Fibroblast of pulmonary artery (primary cell): ENCODE measurements at places on chromosomes 4 and X.
A peak's percentile ranks its signal among the peaks of the same experiment; 100 is the strongest.

GRCh38 chr4:122901247-122902010, 21.0 kb downstream of the NUDT6 start:
- no peak for DNase-seq

GRCh38 chr4:81509191-81509590, 37.5 kb upstream of the RASGEF1B start:
- no peak for DNase-seq

- DNase-seq, result no peak
Measured at GRCh38 chrX:47902161-47902560, 65.5 kb downstream of the ZNF81 start.

- no peak for DNase-seq
Measured at GRCh38 chr4:75101906-75102786, 169.2 kb downstream of the PARM1 start.

DNA sequence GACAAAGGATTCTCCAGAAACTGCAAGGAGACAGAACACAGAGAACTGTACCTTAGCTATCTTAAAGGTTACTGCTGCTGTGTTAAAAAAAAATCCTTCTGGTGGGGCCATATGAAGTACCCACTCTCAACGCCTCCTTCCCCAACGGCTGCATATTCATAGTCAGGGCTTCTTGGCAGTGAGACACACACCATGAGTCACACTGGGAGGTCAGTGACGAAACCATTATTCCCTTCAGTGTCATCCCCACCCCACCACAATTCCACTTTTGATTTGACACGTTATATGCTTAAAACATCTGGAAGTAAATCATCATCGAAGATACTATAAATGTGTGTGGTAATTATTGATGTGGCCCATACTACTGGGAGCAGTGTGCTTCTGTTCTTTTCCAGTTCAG, 271.5 kb downstream of the LDB2 start:
- DNase-seq, result peak; percentile 96

DNA sequence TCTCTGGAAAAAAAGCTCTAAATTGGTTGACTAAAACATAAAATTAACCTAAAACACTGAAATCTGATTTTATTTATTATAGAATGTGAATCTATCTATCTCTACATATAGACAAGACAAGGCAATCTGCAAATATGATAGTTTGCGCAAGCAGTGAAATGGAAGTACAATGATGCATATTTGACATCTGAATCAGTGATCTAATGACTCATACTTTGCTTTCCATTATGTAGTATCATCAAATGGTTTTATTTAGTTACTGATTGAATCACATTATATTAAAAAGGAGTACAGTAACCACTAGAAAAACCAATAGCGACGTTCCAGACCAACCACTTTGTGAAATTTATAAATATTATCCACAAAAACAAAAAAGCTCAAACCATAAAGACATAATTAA, 1969.3 kb downstream of the PCDH7 start:
- DNase-seq, result peak; percentile 3

DNA sequence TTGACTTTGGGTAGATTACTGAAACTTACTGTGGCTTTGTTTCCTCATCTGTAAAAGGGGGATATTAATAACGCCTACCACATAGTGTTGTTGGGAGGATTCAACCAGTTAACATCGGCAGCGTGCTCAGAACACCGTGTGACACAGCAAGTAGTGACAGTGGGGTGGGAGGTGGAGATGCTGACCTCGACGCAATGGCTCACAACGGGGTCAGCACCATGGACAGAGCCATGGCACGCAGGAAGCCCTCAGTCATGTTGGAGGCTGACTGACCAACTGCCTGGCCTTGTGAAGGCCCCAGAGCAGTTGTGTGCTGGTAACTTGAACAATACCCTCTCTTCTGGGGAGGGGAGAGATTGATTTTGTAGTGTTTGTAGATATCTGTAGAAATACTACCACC, 93.2 kb downstream of the WFS1 start:
- DNase-seq, result peak; percentile 46

DNA sequence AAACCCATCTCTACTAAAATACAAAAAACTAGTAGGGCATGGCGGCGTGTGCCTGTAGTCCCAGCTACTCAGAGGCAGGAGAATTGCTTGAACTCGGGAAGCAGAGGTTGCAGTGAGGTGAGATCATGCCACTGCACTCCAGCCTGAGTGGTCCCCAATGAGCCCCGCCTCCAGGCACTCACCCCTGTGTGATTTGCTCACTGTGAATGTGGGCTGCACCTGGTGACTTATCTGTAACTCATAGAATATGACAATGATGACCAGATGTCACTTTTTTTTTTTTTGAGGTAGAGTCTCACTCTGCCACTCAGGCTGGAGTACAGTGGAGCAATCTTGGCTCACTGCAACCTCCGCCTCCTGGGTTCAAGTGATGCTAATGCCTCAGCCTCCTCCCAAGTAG, 49.0 kb upstream of the HOPX start:
- DNase-seq, result no peak

DNA sequence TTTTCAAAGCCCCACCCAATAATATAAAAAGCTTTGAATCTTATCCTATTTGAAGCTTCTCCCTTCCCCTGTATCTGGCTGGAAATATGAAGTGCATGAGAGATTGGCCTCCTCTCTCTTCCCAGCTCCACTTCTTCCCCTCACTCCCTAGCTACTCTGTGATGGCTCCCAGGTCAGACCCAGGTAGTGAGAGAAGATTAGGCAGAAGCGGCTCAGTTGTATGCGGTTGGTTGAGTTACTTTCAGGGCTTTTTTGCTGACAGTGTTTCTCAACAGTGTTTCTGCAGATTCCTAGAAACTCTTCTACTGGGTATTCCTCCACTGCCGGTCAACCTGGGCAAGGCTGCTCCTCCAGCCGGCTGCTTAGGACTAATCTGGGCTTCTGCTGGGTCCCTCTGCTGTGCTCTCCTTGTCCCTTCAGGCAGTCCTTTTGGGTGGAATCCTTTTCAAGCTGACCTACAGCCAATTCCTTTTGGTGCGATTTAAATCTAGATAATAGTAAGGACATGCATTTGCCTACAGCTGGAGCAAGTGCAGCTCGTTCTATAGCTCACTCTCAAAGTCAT, 87.4 kb upstream of the SLC7A11 start:
- DNase-seq, result no peak

DNA sequence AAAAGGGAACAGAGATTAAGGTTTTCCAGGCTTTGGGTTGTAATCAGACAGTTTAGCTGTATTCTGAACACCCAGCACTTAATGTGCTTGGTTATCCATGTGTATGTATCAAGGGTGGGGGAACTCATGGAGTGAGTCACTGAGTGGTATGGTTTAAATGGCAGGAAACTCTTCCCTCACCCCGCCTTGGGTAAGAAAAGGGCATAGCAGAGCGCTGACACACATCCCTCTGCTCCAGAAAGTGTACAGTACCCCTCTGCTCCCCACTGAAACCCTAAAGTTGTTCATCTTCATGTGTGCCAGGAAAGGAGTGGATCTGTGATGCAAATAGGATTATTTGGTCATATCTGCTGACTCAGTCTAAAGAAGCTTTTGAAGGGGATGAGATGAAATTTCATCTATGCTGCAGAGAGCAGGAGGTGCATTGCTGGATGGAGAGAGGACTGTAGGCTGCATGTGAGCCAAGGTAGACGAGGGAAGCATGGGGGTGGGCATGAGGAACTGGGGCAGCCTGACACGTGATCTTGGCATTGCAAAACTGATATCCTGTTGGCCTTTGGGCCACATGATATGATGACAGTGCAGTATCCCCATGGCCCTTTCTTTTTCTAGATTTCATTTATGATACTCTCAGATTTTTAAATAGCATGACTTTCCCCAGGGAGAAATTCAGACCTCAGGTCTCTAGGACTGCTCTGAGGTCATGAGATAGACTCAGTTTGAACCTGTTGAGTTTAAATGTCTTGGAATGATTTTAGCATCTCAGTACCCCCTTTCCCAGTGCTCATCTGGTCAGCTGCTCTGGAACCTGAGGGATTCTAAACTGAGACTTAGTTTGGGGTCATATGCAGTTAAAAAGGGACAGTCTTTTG, 84.8 kb downstream of the TMEM164 start:
- peak; percentile 92 for DNase-seq

GRCh38 chr4:105963461-105964400, 68.5 kb downstream of the NPNT start:
- no peak for DNase-seq

DNA sequence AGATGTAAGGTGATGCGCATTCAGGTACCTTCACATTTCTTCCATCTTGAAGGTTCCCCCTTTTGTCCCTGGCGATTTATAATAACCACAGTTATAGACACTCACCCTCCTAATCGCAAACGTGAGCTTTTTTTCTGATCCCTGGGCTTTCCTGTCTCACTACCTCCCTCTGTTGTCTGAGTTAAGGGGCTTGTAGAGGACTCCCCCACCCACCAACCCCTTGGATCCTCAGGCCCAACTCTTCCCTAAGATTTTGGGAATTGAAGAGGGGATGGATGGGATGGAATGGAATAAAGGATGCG, 1.4 kb downstream of the CNKSR2 start:
- no peak for DNase-seq

DNA sequence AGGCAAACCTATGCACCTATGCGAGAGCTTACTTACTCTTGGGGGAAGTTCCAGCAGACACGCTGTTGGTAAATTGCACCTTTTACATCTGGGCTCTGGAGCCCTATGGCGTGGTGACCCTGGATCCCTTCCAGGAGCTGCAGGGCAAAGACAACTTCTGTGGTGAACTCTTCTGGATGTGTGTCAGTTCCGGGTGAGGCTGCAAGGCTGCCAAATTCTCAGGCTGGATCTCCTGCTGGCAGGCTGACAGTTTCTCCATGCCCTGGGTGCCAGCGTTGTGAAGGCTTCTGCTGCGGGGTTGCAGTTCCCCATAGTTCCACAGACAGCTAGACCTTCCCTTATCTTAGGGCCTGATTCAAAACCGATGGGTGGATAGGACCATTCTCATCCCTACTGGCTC, 37.9 kb downstream of the RAP2C start:
- no peak for DNase-seq

- no peak for DNase-seq
Measured at GRCh38 chrX:18353931-18354368, 538 bp downstream of the SCML2 start.

DNA sequence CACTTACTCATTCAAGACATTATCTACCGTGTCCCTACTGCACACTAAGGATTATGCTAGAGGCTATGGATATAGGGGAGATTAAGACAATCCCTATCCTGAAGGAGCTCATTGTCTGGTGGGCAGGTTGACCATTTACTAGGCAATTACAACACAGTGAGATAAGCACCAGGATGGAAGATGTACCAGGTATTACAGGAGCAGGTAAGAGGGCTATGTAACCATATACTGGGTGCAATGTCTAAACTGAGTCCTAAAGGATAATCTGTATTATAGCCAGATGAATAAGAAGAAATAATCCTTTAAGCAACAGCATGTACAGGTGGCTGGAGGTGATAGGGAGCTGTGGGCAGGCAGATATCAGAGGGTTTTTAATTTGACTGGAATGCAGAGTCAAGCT, 113.3 kb upstream of the TBC1D9 start:
- no peak for DNase-seq

DNA sequence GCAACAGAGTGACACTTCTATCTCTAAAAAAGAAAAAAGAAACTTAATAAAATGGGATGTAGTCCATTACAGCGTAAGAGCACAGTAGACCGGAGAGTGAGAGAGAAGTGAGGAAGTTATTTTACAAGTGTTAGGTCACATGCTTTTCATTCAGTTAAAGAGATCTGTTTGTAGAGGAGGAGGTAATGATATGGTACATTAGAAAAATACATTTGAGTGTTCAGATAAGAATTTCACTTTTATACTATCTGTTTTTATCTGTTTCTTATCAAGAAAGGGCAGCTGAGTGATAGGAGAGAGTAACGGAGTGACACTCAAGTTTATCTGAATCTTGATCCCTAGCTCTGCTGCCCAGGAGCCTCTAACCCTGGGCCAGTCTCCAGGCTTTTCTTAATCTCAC, 38.9 kb downstream of the FNIP2 start:
- no peak for DNase-seq

GRCh38 chr4:84032372-84032771, 466.7 kb downstream of the NKX6-1 start:
- no peak for DNase-seq

- DNase-seq, result no peak
Measured at GRCh38 chrX:54134269-54134668, 48.8 kb downstream of the FAM120C start.

GRCh38 chrX:46256875-46257274, 288.3 kb downstream of the ZNF674 start:
- DNase-seq, result no peak

GRCh38 chrX:137563681-137564651, 2.0 kb upstream of the ZIC3 start:
- no peak for DNase-seq

- DNase-seq, result no peak
Measured at GRCh38 chr4:8725071-8725841, 132.7 kb downstream of the CPZ start.

DNA sequence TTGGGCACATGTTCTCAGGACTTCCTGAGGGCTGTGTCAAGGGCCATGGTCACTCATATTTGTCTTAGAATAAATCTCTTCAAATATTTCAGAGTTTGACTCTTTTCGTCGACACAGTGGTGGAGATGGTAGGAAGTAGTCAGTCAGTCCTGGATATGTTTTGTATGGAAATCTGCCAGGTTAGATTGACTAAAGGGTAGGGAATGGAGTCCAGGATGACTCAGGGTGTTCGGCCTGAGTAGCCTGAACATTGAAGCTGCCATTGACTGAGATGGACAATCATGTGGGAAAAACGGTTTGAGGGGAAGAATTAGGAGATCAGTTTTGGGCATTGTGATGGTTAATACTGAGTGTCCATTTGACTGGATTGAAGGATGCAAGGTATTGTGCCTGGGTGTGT, 177.1 kb upstream of the CENPE start:
- DNase-seq, result peak; percentile 72

- DNase-seq, result no peak
Measured at GRCh38 chrX:1545776-1546408, 8.9 kb upstream of the P2RY8 start.

DNA sequence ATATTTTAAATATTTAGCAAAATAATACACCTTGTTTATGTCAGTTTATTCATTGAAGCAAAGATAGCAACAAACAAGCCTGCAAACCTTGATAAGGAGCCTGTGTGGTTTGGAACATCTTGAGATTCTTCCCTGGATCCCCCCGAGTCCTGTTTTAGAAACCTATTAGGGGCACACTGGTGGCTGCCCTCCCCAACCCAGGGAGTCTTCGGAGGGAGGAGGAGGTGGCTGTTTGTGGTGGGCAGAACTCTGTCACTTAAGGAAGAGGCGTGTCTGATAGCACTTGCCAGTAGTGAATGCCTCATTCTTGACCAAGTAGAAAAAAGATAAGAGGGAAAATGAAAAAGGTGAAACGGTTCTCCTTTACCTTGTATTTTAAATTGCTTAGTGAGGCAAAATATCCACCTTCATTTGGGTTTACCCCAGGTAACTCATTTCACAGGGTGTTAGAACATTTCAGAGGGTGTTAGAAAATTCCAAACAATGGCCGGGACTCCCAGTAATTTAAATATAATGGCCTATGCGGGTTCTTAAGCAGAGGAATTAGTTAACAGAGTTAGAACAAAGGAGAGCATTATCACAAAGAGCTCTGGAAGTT, 10.4 kb downstream of the KIT start:
- no peak for DNase-seq

DNA sequence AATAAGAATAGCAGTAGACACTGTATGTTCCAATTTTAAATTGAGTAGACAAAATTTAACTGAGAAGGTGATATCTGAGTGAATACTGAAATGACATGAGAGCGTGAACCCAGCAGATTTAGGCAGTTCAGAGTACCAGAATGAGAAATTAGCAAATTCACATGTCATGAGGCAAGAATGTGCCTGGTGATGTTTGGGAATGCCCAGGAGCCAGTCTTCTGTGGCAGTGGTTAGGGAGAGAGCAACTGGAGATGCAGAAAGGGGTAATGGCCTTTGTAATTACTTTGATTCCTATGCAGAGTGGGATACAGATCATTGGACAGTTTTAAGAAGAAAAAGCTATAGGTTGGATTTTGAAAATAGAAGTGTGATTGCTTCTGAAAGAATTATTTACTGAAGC, 621.9 kb downstream of the TECRL start:
- no peak for DNase-seq
